HCT116 (cell line): ENCODE measurements at places on chromosomes 4 and X. TPM values are rescaled to one million over a fixed set of nuclear protein-coding genes. Genes with fewer than 3 reads are reported as not detected.

GRCh38 chr4:71614621-71615020 is 169.3 kb downstream of the GC start:
- no peak overlapping the region for H3K4me3 ChIP-seq
- no peaks in the 10 kb centered on the region for H3K27me3 ChIP-seq
- DNase-seq: no peak
- H3K36me3 ChIP-seq: no peaks in the 10 kb centered on the region
- H3K4me1 ChIP-seq: 0 out of 2 replicates have a peak, but pooled peaks cover 4% of the 10 kb centered on the region

DNA sequence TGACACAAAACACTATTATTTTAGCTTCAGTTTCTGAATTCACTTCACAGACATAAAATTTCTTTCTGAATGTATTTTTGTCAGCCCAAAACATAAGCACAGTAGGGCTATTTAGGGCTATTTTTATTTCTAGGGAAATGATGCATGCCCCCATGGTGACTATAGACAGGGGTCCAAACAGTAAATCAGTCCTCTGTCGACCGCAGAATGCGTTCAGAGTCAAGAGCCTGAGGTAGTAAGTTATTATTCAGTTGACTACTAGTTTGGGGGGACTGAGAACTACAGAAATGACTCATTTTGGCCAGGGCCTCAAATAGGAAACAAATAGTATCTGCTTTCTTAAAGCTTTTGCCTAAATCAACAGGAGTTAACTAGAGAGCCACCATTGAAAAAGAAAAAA is 414.4 kb downstream of the AFF2 start:
- H3K27me3 ChIP-seq: no peaks in the 10 kb centered on the region
- H3K27ac ChIP-seq: no peak overlapping the region
- H3K36me3 ChIP-seq: no peaks in the 10 kb centered on the region

DDX53 gene
- total RNA-seq: not detected

TMSB15C gene
- not detected for total RNA-seq
